ENCODE measurements at places on chromosomes 5 and 9.

- DNase-seq = no peak
Observed at GRCh38 chr9:711761-712553, 129.5 kb upstream of the DMRT1 start.

- no peak for DNase-seq
Observed at GRCh38 chr9:2336055-2336454, 285.5 kb upstream of the VLDLR start.

GRCh38 chr5:3122985-3123762 lies 371.7 kb upstream of the IRX2 start:
- DNase-seq = no peak

DNA sequence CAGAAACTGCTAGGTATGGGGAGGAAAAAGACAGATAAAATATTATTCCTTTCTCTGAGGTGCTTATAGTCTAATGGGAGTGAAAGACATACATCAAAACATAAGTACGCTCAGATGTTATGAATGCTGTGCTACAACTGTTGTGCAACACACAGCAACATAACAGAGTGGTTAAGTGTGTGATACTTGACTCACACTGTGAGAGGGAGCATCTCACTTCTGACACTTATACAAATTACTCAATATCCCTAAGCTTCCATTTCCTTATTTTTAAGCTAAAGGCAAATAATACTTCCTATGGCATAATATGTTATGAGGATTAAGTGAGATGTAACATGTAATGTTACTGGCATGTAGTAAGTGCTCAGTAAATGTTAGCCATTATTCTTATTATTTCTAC lies 110.6 kb upstream of the FER start:
- no peak for DNase-seq
